ENCODE measurements at places on chromosomes 4 and X.

GRCh38 chr4:112119353-112119783 lies 25.9 kb upstream of the FAM241A start:
- DNase-seq, result no peak

DNA sequence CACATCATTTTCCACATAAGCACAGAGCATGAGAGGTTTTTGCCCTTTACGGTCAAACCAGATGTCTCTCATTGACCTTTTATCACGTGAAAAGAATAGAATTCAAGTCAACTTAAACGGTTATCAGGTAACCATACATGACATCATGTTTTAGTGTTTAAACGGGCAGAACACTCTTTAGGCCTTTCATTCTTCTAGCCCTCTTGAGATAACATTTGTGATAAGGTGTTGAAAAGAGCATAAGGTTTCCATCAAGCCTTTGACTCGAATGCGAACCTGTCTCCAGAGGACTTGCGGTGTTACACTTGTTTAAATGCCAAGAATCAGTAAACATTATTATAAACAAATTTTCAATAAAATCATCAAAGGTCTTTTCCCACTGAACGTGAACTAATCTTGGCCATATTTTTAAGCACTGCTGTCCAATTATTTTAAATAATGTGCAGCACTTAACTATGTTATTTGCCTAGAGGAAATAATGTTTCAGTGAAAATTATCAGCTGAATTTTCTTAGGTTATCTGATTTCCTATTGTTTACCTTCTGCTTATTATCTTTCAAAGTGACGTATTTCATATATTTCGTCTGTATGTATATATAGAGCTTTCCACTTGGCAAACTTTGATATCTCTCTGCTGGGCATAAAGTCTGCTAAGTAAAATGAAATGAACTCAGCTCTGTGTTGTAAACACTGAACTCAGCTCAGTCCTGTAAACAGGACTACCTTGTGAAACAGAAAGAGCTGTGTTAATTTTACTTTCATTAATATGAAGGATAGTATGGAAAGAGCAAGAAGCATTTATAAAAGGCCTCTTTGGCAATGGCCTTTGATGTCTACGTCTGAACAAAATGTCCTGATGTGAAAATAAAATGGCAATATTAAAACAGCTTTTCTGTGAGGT lies 33.3 kb downstream of the TENM3 start:
- DNase-seq, result no peak

DNA sequence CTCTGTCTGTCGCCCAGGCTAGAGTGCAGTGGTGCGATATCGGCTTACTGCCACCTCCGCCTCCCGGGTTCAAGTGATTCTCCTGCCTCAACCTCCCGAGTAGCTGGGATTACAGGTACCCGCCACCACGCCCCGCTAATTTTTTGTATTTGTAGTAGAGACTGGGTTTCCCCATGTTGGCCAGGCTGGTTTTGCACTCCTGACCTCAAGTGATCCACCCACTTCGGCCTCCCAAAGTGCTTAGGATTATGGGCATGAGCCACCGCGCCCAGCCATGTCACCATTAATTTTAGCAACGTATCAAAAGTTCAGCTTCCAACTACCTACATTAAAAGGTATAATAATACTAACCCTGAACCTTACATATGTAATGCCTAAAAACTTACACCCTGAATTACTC lies 940 bp upstream of the UTP3 start:
- peak; percentile 56 for DNase-seq

- DNase-seq, result no peak
These were observed 32.4 kb downstream of the PRDX4 start for GRCh38 chrX:23699636-23700194.

DNA sequence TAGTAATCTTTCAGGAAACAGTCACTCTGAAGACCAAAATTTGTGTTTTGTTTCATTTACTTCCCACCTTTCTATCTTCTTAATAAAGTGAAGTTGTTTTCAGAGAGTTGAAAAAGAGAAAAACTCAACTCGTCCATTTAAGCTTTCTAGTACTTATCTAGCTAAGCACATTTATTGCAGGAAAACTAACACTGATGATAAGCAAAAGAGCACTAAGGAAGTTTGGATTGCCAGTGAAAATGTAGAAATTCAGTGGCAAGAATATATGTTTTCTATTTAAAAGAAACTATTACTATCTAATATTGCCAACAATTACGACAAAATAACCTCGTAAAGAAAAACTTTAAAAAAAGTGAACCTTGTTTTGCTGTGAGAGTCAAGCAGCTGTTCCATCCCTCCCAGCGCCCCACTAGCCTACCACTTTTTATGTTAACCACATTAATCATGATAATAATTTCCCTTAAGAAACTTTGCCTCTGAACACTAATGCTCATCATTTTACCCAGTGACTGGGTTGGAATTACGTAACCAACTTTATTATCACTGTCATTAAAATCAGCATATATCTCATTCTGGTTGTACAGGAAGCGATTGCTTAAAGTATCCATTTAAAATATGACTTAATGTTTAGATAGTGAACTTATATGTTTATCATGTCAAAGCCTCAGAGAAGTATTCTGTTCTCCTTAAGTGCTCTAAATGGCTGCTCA lies 24.8 kb downstream of the SPRY1 start:
- DNase-seq, result no peak

DNA sequence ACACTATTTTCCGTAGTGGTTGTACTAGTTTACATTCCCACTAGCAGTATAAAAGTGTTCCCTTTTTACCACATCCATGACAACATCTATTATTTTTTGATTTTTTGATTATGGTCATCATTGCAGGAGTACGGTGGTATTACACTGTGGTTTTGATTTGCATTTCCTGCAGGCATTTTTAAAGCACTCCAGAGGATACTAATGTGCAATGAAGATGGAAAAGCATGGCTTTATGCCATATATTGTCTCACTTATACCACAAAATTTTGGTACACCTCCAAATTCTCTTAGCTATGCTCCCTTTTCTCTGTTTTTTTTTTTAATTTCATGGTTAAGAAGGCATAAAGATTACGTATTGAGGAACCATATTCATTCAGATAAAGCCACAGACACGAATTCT lies 35.1 kb upstream of the NPY2R start:
- no peak for DNase-seq

- DNase-seq, result no peak
These were observed 453.3 kb upstream of the HS3ST1 start for GRCh38 chr4:11881947-11882346.

- DNase-seq, result no peak
These were observed 10.0 kb downstream of the TNIP3 start for GRCh38 chr4:121154103-121154515.

GRCh38 chr4:26909369-26909768 lies 48.7 kb downstream of the STIM2 start:
- DNase-seq, result no peak

DNA sequence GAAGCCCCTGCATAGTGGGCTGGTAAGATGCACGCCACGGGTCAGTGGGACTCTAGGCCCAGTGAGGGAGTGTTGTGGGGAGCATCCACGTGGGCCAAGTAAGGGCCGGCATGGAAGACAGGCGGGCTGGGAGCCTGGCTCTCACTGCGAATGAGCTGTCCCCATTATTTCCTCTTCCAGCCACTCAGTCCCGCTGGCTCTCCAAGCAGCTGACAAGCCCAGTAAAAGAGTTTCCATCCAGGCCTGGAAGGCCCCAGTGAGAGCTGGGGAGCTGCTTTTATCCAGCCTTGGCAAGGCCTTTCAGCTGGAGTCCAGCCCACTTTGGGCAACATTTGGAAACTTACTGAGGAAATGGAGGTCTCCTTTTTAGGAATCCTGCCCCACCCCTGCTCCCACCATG lies 24.9 kb downstream of the APLN start:
- DNase-seq, result no peak

GRCh38 chrX:15468036-15468435 lies 25.1 kb downstream of the PIR start:
- no peak for DNase-seq

GRCh38 chrX:152306331-152306730 lies 144.8 kb downstream of the GABRA3 start:
- no peak for DNase-seq

GRCh38 chr4:153553819-153554170 lies 87.6 kb downstream of the TMEM131L start:
- DNase-seq, result no peak

- peak; percentile 52 for DNase-seq
These were observed 1.6 kb downstream of the SLIT2 start for GRCh38 chr4:20253283-20253734.

DNA sequence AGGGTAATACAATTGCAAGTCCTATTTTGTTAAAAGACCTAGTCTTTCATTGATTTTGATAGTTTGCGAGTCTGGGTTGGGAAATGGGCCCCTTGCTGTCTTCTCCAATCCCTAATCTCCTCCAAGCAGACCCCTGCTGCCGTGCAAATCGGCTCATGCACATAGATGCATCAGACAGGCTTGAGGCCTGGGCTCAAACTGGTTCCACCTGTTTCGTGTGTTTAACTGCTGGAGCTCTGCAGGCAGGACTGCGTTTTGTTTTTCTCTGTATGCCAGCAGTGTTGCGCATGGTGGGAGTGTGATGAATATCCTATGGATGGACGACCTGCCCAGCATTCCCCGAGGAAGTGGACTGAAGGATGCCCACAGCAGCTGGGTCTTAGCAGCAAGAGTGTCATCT lies 133.9 kb downstream of the PDGFRA start:
- DNase-seq, result no peak

GRCh38 chrX:41009850-41010846 lies 75.1 kb upstream of the USP9X start:
- peak; percentile 81 for DNase-seq

DNA sequence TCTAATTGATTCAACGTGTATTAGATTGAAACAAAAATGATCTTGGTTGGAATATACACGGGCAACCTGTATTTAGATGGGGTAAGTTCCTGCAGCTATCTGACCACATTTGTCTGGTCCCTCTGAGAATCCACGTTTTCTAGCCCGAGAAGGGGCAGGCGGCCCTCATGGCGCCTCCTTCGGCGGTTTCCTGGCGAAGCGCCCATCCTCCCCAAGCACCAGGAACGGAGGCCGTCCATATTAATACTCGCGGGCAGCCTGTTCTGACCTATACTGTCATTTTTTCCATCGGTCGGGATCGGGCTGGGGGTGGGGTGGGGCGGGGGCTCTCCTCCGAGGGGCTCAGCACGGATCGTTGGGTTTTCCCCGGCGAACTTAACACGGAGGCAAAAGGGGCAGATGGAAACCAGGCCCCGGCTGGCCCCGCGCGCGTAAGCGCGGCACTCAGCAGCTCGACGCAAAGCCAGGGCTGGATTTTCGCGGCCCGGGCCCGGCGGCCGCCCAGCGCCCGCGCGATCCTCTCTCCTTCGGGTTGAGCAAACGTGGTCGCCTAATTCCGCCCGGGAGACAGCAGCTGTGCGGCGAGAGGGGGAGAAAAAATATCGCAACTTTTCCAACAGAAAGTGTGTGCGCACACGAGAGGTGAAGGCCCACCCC lies 77.2 kb upstream of the BCOR start:
- no peak for DNase-seq

DNA sequence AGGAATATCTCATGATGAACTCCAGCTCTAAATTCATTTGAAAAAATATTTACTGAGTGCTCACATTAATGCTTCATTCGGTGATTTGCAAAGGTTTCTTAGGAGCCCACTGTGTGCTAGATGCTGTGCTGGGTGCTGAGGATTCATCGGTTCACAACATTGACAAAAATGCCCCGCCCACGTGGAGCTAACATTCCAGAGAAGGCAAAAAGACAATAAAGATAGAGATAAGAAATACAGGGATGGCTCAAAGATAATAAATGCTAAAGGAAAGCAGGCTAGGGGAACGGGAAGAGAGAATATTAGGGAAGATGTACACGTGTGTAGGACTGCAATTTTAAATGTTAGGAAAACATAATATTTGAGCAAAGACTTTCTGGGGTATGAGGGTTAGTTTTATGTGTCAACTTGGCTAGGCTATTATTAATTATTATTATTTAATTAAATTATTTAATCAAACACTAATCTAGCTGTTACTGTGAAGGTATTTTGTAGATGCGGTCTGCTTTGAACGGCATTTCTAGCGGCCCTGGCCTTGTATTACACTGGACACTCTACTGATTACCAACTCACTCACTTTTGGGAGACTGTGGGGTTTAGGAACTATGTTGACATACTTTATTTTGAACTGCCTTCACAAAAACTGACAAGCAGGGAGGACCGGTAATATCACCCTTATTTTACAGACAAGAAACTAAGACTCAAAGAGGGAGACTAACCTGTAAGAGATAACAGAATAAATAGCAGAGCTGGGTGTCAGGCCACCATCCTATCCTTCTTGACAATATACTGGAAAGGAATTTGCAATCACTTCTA lies 61.9 kb upstream of the IRF2 start:
- DNase-seq, result no peak

GRCh38 chrX:54564936-54565335 lies 34.9 kb downstream of the GNL3L start:
- DNase-seq, result no peak

DNA sequence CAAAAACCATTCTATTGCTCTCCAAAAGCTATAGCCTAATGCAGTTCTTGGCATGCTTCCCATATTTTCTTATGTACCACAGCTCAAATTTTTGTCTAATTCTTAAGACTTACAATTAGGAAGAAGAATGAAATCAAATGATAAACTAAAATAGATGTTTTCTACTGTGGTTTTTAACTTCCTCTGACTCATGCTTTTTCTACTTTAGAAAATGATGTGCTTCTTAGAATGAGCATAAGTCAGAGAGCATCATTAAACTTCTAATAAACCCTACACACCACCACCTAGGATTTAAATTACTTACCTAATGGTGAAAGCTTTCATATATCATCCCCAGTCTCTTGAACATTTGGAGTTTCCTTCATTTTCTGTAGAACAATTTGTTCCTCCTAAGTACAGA lies 217.0 kb upstream of the NDST3 start:
- no peak for DNase-seq

DNA sequence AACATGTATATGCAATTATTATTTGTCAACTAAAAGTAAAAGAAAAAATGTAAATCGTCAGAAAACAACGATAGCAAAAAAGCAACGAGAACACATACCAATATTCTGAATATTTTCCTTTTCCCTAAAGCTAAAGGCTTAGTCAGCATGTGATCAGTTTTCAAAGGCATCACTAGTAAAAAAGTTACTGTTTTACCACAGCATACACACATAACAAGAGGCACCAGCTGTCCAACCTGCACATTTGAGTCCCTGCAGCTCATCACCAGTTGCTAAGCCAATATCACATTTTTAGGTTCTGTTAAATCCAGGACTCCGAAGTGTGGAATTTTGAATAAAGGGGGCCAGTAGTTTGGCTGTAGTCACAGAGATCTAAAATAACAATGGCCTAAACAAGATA lies 203.8 kb downstream of the ADGRA3 start:
- DNase-seq, result no peak

Measured in sciatic nerve (tissue), 2 donors.